ENCODE measurements at places on chromosomes 4 and X.

- no peak for DNase-seq
Measured at GRCh38 chr4:95798003-95798402, 41.9 kb upstream of the PDHA2 start.

DNA sequence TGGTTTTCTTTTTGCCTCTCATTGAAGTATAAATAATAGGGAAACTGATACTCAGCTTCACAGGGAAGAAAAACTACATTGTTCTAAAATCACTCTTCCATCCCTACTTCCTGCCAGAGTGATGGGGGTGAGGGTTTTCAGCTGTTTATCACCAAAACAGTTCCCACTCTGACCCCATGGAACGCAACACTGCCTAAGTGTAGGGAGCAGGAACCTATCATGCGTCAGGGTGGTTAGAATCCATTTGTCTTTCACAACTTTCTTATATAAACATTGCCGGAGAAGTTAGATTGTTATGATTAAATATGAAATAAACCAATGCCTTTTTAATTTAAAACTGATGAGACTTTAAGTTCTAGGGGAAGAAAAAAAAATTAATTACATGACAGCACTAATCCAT lies 15.8 kb upstream of the MPC1L start:
- no peak for DNase-seq

- DNase-seq, result no peak
Measured at GRCh38 chr4:184680698-184681097, 31.2 kb downstream of the PRIMPOL start.

DNA sequence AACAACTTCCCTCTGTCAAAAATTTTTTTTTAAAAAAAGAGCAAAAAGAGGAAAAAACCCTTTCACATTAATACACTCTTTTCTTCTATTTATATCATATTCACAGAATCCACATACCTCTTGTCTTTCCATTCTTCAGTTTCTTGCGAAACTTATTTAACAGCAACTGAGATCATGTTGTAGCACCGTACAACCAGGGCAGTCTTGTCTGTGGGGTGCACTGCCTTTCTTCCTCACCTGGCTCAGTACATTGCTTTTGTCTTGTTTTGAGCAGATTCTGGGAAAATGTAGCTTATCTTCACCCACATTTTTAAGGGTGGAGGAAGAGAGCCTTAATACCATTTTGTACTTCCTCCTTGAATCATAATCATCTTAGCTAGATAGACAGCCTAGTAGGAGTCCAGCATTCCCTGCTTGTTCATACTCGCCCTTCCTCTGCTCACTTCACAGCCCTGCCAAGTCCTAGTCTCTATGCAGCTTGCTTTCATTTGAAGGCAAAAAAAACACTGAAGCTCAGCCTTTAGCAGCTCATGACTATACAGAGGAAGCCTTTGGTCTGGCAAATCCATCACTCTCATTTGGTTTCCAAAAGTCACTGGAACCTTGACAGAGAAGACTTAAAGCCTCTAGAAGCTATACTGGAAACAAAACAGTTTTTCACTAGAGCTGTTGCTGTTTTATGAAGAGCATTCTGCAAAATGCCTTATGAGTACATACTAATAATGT lies 140.6 kb upstream of the BANK1 start:
- DNase-seq, result peak; percentile 54

DNA sequence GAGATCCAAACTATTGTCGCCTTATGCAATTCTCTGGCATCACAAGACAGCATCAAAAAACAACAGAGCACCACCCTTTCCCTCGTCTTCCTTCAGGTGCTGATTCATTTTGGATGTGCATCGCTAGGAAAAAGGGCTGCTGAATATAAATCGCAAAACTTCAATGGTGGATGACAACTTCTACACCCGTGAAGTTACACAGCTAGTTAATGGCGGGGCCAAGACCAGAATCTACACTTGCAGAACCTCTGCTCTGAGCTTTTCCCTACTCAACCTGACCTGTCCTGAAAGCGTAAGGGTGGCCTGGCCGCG lies 674 bp downstream of the GNPDA2 start:
- DNase-seq, result no peak

GRCh38 chr4:88735564-88735963 lies 37.9 kb upstream of the NAP1L5 start:
- no peak for DNase-seq

DNA sequence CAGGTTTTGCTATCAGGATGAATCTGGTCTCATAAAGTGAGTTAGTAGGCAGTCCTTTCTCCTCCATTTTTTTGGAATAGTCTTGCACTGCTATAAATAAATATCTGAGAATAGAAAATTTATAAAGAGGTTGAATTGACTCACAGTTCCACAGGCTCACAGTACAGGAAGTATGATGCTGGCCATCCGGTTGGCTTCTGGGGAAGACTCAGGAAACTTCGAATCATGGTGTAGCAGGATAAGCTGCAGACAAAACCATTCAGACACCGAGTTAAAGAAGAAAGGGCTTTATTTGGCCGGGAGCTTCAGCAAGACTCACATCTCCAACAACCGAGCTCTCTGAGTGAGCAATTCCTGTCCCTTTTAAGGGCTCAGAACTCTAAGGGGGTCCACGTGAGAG lies 348.2 kb downstream of the KCTD8 start:
- no peak for DNase-seq

DNA sequence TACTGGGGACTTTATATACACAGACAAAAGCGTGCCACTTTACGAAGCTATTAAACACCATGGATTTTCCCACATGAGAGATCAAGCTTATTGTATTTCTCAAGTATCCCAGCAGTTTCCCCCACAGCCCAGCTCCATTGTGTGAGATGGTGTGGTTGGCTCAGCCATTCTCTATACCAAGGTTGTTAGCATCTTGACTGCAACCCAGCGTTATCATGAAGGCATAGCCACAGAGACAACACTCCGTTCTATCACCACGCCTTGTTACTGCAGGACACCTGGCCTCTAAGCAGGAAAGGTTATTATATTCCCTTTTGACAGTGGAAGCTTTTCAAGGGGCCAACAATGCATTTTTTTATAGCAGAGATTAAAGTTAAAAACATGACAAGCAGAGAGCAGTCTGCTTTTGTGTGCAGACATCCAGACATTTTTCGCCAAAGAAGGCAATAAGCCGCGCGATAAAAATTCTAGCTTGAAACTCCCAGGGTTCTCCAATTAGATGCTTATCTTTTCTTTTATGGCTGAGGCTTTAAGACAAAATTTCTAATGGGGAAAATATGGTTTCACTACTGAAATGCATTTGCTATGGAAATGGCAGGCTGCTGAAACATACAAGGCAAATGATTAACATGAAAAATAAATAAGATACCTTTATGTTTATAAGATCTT lies 206.1 kb downstream of the MID1 start:
- DNase-seq, result no peak

- no peak for DNase-seq
Measured at GRCh38 chrX:21711129-21711847, 46.6 kb downstream of the SMPX start.

DNA sequence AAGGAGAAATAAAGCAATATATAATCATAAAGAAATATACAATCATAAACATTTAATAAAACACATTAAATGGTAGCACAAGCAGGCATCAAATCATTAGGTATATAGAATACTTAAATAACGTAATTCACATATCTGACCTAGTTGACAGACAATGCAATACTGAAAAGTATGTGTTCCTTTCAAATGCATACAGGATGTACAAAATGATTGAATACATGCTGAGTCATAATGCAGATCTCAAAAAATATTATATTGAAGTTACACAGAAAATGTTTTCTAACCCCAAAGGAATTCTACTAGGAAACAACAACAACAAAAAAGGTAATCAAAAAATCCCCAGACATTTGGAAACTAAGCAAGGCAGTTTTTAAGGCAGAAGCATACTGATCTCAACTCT lies 1072.0 kb upstream of the INTU start:
- no peak for DNase-seq

GRCh38 chr4:174429701-174430410 lies 92.4 kb downstream of the HPGD start:
- DNase-seq, result no peak

DNA sequence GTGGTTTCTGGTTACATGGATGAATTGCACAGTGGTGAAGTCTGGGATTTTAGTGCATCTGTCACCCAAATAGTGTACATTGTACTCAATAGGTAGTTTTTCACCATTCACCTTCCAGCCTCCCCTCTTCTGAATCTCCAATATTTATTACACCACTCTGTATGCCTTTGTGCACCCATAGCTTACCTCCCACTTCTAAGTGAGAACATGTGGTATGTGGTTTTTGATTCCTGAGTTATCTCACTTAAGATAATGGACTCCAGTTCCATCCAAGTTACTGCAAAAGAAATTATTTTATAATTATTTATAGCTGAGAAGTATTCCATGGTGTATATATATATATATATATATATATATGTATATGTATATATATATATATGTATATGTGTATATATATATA lies 155.8 kb downstream of the HHIP start:
- DNase-seq, result no peak

DNA sequence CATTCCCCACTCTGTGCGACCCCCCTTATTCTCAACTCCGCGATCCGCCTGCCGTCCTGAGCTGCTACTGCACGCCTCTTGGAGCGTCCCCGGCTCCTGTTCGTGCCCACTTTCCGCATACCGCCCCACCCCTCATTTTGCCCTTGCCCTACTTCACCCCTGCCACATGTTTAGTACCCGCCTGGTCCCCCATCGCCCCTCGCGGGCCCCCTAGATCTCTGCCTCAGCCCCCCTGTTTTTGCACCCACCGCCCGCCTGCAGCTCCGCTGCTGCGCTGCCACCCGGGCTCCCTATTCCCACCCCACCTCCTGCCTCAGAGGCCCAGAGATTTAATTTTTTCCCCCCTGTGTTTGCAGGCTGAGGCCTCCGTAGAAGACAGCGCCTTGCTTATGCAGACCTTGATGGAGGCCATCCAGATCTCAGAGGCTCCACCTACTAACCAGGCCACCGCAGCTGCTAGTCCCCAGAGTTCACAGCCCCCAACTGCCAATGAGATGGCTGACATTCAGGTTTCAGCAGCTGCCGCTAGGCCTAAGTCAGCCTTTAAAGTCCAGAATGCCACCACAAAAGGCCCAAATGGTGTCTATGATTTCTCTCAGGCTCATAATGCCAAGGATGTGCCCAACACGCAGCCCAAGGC lies 1.4 kb downstream of the MAGED1 start:
- DNase-seq, result peak; percentile 57

Data from hematopoietic multipotent progenitor cell treated with erythropoietin and hydrocortisone succinate and interleukin-3 and kit ligand, for 8 days (in vitro differentiated cells).